ENCODE measurements at places on chromosomes 6 and 20.

GRCh38 chr6:158328952-158329351 is 16.7 kb downstream of the TULP4 start:
- DNase-seq, result no peak

- DNase-seq, result no peak
Measured at GRCh38 chr6:170346649-170347048, 40.1 kb downstream of the FAM120B start.

DNA sequence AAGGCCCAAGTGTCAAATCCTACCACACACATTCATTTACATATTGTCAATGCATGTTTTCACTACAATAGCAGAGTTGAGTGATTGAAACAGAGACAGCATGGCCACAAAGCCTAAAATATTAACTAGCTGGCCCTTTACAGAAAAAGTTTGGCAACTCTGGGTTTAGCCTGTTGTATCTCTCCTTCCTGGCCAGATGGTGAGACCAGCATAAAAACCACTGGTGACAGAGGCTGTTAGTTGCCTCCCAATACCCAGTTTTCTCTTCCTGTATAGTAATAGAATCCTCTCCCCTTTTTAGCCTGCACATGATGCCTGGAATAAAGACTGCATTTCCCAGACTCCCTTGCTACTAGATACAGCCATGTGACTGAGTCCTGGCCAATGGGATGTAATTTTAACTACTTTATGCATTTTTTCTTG is 100.0 kb upstream of the TAB2 start:
- DNase-seq, result no peak

DNA sequence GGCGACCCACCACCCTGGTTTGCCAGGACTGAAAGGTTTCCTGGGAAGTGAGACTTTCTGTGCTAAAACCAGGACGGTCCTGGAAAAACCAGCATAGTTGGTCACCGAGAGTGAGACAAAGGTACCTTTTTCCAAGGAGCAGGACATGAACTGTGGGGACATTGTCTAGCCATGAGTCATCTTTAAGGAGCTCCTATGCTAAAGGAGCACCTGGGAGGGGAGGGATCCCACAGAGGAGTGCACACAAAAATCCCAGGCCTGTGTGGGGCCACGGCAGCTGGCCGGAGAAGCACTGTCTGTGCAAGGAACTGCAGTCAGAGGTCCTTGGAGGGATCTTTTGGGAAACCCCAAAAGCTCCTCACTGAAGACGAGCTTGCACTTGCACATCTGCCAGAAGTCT is 109.1 kb upstream of the PLEKHG1 start:
- no peak for DNase-seq

DNA sequence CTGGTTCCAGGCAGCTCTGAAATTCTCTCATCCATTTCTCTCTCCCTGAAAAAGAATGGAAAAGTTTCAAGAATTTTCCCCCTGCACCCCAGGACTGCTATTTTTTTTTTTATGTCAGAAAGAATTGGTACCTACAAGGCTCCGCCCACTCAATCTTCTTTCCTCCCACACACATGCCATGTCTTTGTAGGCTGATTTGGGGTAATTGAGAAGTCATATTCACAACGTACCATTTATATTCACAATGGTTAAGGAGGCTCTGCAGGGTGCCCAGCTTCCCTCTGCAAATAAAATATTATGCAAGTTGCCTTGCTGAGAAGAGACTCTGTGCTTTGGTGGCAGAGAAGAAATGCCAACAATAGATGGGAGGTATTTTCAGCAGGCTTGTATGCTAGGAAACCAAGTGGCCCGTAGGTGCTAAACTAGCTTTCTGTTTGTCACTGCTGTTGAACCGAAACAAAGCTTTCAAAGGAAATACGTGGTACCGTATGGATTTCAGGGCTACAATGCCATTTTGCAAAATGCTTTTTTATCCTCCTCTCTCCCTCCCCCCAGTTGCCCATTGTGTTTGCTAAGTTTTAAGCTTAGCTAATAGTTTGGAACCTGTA is 150.0 kb downstream of the PHACTR1 start:
- DNase-seq, result no peak

Measured in suprapubic skin (tissue), 4 donors.